ENCODE measurements at places on chromosomes 6 and 20.

GRCh38 chr20:15195378-15195777, 858.0 kb upstream of the FLRT3 start:
- no peak for DNase-seq

- no peak for DNase-seq
Observed at GRCh38 chr20:54013471-54013870, 56.9 kb downstream of the BCAS1 start.

- DNase-seq, result no peak
Observed at GRCh38 chr6:75694406-75694805, 54.6 kb upstream of the MYO6 start.

GRCh38 chr6:38460186-38460585, 179.5 kb downstream of the BTBD9 start:
- no peak for DNase-seq

DNA sequence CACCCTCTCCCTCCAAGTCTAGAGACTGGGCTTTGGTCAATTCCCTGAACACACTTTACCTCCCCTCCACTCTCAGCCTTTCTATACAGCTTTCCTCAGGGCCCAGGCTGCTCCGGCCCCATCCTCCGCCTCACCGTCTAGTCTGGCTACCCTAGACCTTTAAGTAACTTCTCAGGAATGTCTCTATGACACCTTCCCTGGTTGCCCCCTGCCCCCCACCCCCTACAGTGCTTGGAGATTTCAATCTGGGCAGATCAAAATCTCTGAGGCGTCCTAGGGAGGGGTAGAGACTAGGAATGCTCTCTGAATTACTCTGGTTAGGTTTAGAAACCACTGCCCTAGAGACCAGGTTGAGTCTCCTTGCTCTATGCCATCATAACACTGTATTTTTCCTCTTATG, 6.1 kb downstream of the UBE2J1 start:
- no peak for DNase-seq

- no peak for DNase-seq
Observed at GRCh38 chr6:259901-260508, 32.3 kb upstream of the DUSP22 start.

- DNase-seq, result no peak
Observed at GRCh38 chr20:44961011-44961869, 1.0 kb upstream of the TOMM34 start.

GRCh38 chr6:147001621-147002020, 202.6 kb upstream of the STXBP5 start:
- no peak for DNase-seq

GRCh38 chr20:618980-619379, 8.9 kb upstream of the TCF15 start:
- DNase-seq, result no peak

- no peak for DNase-seq
Observed at GRCh38 chr6:136539967-136540652, 10.1 kb downstream of the MAP7 start.

DNA sequence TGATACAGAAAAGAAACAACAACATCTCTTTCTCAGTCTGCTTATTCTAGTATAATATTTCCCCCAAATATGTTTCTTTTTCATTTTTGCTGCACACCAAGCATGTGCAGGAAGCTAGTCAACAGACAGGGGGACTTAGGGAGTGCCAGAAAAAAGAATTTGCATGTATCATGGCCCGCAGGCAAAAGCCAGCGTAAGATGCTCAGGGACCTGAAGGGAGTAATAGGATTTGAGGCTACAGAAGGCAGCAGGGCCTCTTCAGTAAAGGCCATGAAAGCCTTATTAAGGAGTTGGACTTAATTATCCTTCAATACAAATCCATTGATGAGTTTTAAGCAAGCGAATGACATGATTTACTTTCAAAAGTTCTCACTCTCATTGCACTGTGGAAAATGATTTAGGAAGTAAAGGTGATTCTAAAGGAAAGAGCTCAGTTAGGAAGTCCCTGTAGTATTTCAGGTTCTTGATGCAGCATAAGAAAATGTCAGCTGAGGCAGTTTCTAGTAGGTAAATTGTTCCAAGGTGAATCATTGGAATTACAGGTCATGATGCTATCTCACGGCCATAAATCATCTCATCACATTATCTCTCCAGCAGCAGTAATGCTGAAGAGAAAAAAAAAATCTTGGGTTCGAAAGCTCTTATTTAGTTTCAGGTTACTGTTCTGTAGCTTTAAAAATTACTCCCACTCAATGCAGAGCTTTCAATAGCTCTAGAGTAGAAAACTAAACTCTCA, 94.8 kb downstream of the PTCHD4 start:
- no peak for DNase-seq

DNA sequence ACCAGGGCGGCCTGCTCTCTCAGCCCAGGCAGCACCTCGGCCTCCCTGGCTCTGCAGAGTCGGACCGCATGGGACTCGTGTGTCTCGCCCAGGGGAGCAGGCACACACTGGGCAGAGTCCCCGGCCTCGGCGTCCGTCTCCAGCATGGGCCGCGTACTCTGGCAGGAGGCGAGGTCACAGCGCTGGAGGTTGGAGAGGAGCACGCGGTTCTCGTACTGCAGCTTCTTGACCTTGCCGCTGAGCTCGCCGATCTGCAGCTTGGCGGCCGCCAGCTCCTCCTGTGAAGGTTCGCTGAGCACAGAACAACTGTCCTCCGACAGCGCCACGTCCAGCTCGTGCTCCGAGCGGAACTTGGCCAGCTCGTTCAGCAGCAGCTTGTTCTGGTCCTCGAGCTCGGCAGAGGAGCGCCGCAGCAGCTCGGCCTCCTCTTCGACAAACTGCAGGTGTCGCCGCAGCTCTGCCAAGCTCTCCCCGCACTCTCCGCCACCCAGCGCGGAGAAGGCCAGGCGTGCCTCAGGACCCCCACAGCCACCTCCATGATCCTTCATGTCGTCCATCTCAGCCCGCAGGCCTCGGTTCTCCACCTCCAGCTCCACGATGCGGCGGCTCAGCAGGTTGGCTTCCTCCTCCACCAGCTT, 42.0 kb upstream of the DSN1 start:
- DNase-seq, result no peak

- no peak for DNase-seq
Observed at GRCh38 chr6:22361576-22361975, 64.7 kb upstream of the PRL start.

GRCh38 chr6:130505808-130506598, 140.2 kb downstream of the TMEM200A start:
- DNase-seq, result no peak

GRCh38 chr6:116866281-116866871, 10.7 kb upstream of the RFX6 start:
- DNase-seq, result no peak

- peak; percentile 87 for DNase-seq
Observed at GRCh38 chr6:28399350-28400121, at the start of gene ZSCAN12. Gene ZSCAN12, minus strand, starts transcription at chr6:28399747. Its CDS starts 1,342 bp downstream, at chr6:28398405.

DNA sequence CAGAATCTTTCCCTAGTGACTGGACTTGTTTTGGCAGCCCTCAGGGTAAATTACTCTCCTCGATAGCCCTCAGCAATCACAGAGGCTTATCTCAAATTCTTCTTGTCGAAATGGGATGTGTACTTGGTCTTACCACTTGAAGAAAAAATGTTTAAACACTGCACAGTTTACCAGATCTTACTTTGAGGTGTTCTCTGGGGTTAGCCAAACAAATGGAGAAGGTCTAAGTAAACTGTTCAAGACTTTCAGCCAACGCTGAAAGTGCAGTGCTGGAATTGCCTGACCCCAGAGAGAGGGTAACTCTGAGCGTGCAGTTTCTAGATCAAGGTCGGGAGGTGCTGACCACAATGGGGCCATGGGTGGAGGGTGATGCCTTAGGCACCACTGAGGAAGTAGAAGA, 39.2 kb downstream of the MYLIP start:
- no peak for DNase-seq

DNA sequence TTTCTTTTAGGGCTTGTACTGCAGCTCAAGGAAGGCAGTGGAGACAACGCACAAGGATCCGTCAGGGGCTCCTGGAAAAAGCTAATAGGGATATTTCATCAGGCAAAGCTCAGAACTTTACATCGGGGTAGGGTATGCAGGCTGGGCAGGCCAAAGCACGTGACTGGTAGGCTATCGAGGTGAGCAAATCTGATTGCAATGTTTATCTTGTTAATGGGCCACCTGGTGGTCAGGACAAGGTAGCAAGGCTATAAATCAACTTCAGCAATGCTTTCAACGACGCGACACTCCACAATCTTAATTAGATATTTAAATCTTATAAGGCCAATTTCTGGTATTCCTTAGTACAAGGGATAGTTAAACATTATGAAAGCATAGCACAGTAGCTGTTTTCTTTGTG, 1302.8 kb upstream of the EYS start:
- no peak for DNase-seq

GRCh38 chr20:45016089-45016671, 49.9 kb downstream of the STK4 start:
- DNase-seq, result no peak

DNA sequence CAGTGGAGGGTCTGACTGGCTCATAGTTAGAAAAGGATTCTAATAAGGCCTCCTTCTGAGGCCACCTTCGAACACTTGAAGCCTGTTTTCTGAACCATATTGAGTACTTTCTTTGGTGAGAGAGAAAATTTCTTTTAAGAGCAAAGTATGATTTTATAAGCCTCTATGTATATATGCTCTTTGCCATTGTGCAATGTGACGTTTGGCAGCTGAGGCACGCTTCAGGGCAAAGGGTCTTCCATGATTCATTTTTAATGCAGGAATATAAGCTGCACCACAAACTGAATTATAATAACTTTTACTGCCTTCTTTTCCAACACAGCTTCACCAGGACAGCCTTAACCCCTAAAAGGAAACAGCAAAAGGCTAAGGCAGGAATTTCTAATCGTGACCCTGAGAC, 154.4 kb downstream of the TTLL2 start:
- no peak for DNase-seq

DNA sequence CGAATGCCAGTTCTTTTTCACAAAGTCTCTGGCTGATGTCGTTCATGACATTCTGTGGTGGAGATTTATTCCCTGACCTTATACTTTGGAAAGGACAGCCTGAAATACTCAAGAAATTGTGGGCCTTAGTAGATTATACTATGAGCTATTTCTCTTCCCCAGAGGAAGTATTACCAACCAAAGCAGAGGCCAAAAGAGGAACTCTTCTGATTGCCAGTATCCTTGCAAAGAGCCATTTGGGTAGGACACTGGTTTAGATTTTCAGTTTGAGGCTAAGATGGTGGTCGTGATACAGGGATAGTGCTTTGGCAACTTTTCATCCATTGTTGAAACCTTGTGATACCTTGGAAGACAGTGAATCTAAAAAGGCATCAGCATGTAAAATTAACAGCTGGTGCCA, 327.3 kb downstream of the HACE1 start:
- DNase-seq, result no peak

- peak; percentile 25 for DNase-seq
Observed at GRCh38 chr6:82614518-82614917, 250.9 kb downstream of the TPBG start.

GRCh38 chr20:34475979-34476736, 40.1 kb upstream of the DYNLRB1 start:
- DNase-seq, result no peak

DNA sequence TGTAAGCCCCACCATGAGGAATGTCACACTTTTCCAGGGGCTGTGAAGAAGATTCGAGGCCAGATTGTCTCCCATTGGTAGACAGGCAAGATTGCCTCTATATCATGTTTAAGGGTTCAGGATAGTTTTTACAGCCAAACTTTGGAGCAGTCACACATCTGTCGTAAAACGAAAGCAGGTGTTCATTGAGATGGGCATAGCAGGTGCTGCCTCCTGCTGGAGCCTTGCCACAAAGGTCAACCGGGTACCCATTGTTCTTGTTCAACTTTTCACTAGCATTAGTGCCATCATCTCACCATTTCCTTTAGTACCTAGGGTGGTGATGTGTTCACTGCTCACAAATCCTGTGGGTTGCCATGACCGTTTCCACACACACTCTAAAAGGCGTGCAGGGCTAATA, 198.3 kb downstream of the HTR1B start:
- no peak for DNase-seq

DNA sequence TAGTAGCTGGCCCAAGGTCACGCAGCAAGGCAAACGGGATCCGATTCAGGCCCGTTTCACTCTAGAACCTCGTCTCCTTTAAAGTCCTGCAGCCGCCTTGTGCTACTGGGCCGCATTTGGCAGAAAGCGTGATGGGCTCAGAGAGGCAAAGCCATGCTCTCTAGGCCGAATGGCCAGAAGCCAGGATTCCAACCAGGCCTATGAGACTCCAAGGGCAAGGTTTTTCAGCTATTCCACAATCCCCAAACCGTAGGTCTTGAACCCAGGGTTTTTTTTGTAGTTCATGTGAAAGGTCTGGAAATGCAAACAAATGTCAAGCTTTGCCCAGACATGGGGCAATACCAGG, 174.1 kb downstream of the PREX1 start:
- DNase-seq, result no peak

DNA sequence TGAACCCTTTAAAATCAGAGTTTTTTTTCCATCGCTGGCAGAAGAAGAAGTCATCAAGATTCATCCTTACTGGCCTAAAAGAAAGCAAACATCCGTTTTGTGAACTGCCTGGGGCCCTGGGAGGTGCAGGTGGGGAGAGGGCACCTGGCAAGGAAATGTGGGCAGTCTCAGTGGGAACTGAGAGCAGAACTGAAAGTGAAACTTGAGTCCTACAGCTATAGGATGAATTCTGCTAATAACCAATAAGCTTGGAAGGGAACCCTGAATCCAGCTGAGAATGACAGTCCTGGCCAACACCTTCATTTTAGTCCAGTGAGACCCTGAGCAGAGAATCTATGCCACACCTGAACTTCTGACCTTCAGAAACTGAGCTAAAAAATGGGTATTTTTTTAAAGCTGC, 130.1 kb upstream of the ASCC3 start:
- no peak for DNase-seq

GRCh38 chr6:27582928-27583725, 110.2 kb upstream of the ZNF184 start:
- peak; percentile 20 for DNase-seq

DNA sequence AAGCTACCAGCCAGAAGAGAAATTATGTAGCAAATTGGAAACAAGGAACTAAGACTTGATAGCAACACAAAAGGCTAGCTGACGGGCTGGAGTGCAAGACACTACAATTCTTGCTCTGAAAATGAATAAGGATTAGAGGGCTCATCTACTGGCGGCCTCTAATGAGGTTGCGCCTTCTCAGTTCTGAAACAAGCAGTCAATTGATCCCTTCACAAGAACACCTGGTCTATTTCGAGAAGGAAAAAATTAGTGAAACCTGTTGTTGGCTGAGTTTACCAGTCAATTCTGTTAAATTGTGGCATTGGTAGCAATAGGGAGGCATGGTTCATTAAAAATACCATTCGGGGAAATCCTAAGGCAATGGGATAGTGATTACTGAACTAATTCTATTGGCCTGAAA, 74.8 kb upstream of the JARID2 start:
- no peak for DNase-seq

- no peak for DNase-seq
Observed at GRCh38 chr6:7413151-7413823, 23.7 kb downstream of the RIOK1 start.

- no peak for DNase-seq
Observed at GRCh38 chr6:70210462-70210861, 92.4 kb downstream of the COL9A1 start.

All from CMK (cell line).